ENCODE measurements at places on chromosomes 5 and 9.

DNA sequence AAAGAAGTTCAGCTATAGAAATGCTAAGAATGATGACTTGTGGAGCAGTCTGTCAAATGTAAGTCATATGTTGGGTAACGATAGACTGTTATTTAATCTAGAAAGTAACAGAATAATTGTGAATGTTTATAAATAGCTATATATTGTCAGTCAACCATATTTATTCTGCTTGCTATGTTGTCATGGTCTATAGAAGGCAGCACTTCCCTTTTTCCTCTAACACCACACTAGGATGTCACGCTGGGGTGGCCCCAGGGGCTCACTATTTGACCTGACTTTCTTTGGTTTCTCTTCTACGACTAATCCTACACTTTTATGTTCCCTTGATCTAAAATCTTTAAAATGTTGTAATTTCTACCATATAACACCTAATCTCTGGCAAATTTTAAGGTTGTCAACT is 20.5 kb downstream of the ERAP2 start:
- DNase-seq, result no peak

GRCh38 chr5:10600626-10601245 is 36.9 kb downstream of the ANKRD33B start:
- DNase-seq, result no peak

- DNase-seq, result no peak
These were observed 167.0 kb downstream of the CAAP1 start for GRCh38 chr9:26725573-26725972.

GRCh38 chr5:138280915-138281314 is 6.5 kb upstream of the GFRA3 start:
- no peak for DNase-seq

DNA sequence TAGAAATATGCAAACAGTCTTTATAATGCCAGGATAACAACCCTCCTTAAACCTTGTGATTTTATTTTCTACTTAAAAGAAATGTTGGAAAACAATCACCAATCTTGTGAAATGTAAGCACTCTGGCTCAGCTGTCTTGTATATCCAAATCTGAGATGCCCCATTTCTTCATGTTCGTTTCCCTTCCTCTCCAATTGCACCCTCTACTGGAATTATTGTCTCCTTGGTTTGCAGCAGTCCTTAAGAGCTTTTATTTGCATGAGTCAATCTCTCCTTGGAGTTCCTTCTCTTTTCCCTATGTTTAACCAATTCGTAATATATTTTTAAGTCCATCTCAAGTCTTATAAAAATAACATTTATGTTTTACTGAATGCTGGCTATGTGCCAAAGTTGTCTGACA is 362.0 kb upstream of the CDH10 start:
- no peak for DNase-seq

- DNase-seq, result no peak
These were observed 18.6 kb downstream of the EQTN start for GRCh38 chr9:27278374-27278773.

GRCh38 chr5:177386542-177386941 is 2.3 kb downstream of the SLC34A1 start:
- DNase-seq, result no peak

DNA sequence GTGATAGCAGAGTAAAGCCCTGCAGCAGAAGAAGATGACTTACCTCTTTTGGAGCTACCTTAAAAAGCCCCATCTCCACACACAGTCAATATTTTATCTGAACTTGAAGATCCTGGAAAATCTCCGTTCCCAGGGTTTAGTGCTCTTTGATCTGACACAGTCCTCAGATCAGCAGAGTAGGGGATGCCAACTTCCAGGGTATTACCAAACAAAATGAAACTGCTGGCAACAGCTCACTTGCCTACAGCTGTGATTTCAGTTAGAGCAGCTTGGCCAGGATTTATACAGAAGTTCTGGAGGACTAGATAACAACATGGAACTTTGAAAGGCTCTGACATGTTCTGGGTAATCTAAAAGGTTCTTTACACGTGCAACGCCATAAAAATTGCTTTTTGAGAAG is 1537.8 kb upstream of the ACO1 start:
- no peak for DNase-seq

- DNase-seq, result no peak
These were observed 109.7 kb downstream of the MSX2 start for GRCh38 chr5:174834081-174834480.

GRCh38 chr5:31983851-31984250 is 190.3 kb downstream of the GOLPH3 start:
- no peak for DNase-seq

DNA sequence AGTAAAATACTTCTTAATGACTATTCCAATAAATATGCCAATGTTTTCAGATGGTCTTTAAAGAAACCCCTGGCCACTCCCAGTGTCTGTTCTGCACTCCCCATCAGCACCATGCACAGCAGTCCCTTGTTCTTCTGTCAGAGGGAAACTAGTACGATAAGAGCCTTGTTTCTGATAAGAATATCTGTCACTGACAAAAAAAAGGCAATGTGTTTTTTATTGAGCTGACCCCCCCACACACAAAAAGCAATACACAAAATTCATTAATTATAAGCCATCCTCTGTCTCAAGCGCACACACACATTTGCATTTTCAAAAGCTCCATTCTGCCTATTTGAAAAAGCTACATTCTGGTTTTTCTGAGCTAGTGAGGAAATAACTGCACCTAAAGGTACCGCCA is 119.1 kb downstream of the ENC1 start:
- DNase-seq, result no peak

DNA sequence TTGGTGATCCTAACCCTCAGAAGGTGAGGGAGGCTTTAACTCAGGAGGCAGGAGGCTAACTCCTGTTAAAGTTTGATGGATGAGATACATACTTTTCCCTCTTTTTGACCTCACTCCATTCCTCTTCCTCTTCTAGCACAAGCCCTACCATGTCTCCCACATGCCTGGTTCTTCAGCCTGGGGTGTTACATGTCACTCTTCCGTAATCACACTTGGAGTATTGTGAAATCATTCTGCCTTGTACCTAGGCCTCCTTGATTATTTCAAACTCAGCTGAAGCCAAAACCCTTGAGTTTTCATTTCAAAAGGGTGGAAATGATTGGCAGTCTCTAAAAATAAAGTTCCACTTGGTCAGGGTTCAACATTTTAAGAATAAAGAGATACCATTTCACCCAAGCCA is 1.8 kb downstream of the PLAC8L1 start:
- DNase-seq, result no peak
